Left renal pelvis (tissue), 4 donors: ENCODE measurements at places on chromosomes 12 and 14.

DNA sequence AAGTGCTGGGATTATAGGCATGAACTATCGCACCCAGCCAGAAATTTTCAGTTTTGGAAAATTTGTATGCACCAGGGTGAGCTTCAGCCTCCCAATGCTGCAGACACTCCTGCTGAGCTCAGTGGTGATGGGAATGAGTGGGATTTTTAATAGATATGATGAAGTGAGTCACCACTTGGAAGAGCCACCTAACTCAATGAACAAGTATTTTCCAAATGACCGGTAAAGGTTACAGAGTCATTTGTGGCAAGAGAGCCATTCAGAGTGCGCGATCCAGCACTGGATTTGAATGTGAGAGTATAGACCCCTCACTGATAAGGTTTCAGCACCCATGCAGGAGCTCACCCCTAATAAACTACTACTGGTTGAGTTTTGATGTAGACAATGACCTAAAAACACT, 100.7 kb downstream of the PPP2R5C start:
- no peak for DNase-seq

GRCh38 chr12:48858043-48858442, 6.1 kb upstream of the DDX23 start:
- no peak for DNase-seq

DNA sequence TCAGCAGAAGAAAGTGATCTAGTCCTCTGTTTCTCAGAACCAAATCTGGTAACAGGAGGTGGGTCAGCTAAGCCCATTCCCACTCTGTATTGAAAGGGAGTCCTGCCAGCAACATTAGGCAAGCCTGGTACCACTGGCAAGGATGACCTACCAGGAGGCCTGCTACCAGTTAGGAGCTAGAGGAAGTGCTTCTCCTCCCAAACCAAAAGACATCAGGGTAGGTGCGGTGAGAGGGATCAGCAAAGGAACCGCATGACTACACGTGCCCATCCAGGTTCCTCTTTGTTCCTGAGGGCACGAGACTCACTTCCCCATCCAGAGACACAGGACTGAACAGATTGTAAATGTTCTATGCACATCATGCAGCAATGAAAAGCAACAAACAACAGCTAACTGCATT, 2.8 kb downstream of the KLRC4 start:
- DNase-seq: no peak

DNA sequence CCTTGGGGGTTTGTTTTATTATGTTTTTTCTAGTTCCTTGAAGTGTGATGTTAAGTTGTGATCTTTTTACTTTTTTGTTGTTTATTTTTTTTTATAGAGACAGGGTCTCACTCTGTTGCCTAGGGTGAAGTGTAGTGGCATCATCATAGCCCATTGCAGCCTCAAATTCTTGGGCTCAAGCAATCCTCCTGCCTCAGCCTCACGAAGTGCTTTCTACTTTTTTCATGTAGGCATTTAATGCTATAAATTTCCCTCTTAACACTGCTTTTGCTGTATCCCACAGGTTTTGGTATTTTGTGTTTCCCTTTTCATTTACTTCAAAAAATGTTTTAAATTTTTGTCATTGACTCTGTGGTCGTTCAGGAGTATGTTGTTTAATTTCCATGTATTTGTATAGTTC, 26.6 kb upstream of the PRPF39 start:
- DNase-seq: no peak

GRCh38 chr12:70317781-70318180, 48.3 kb upstream of the KCNMB4 start:
- no peak for DNase-seq

DNA sequence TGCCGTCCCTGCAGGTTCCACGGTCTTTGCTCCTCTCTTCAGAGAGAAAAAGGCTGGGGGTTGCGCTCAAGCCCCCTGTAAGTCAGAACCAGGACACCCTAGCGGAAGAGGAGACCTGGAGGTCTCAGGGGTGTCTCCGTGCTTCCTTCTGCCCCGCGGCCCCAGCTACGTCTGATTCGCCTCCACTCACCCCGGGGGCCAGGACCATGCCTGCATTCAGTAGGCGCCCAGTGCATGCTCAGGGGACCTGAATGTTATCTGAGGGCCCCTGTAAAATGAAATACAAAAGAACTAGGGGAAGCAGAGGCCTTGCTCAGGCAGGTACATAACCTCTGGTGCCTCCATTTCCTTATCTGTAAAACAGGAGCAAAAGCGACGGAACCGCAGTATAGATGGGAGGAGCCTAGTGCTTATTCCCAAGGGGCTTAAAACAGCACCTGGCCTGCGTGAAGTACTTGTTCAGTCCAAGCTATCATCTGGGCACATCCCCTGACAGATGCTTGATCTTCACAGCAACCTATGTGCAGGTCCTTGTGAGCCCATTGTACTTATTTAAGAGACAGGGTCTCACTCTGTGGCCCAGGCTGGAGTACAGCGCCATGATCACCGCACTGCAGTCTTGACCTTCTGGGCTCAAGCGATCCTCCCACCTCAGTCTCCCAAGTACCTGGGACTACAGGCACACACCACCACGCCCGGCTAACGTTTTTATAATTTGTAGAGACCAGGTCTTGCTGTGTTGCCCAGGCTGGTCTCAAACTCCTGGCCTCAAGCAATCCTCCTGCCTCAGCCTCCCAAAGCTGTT, 110.3 kb upstream of the NCOR2 start:
- no peak for DNase-seq
